Ascending aorta (tissue), 2 donors: ENCODE measurements at places on chromosomes 1 and 21.

DNA sequence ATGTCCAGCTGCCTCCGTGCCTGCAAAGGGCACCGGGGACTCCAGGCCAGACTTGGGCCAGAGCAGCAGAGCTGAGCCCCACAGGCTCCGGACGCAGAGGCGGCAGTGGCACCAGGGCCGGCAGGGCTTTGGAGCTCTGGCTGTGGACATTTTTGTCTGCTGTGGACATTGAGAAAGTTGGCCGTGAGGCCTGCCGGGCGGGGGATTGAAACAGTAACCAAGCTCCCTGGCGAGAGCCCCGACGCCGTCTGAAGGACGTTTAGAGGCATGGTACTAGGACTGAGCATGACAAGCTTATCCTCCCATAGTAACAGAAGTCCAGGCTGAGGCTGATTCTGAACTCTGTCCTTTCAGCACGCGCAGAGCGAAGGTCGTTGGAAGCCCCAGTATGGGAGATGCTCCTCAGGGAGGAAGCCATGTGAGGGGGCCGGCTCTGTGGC lies 323.8 kb downstream of the AMY1C start:
- H3K27ac ChIP-seq, result no peak overlapping the region
- no peaks in the 10 kb centered on the region for H3K4me1 ChIP-seq
- no peaks in the 10 kb centered on the region for H3K36me3 ChIP-seq
- no peak for DNase-seq

- no peaks in the 10 kb centered on the region for H3K27me3 ChIP-seq
- no peak overlapping the region for H3K27ac ChIP-seq
- H3K36me3 ChIP-seq, result no peaks in the 10 kb centered on the region
- peak overlapping the region; percentile 45 for H3K4me3 ChIP-seq
- no peaks in the 10 kb centered on the region for H3K4me1 ChIP-seq
Measured at GRCh38 chr1:204684571-204685235, 835 bp downstream of the LRRN2 start.

- no peaks in the 10 kb centered on the region for H3K27me3 ChIP-seq
- no peak for DNase-seq
- H3K36me3 ChIP-seq, result peaks cover 15% of the 10 kb centered on the region
- H3K4me1 ChIP-seq, result no peaks in the 10 kb centered on the region
- no peak overlapping the region for H3K4me3 ChIP-seq
- no peak overlapping the region for H3K27ac ChIP-seq
Measured at GRCh38 chr1:211959680-211960079, 75.7 kb downstream of the INTS7 start.

GRCh38 chr1:56585985-56586384 lies 6.6 kb upstream of the PLPP3 start:
- no peak for DNase-seq
- H3K36me3 ChIP-seq, result no peaks in the 10 kb centered on the region
- no peak overlapping the region for H3K4me3 ChIP-seq
- H3K27ac ChIP-seq, result no peak overlapping the region

GRCh38 chr1:55612988-55613387 lies 397.8 kb upstream of the USP24 start:
- no peak for DNase-seq
- H3K36me3 ChIP-seq, result no peaks in the 10 kb centered on the region
- H3K4me3 ChIP-seq, result no peak overlapping the region
- H3K27me3 ChIP-seq, result no peaks in the 10 kb centered on the region
- H3K27ac ChIP-seq, result no peak overlapping the region

DNA sequence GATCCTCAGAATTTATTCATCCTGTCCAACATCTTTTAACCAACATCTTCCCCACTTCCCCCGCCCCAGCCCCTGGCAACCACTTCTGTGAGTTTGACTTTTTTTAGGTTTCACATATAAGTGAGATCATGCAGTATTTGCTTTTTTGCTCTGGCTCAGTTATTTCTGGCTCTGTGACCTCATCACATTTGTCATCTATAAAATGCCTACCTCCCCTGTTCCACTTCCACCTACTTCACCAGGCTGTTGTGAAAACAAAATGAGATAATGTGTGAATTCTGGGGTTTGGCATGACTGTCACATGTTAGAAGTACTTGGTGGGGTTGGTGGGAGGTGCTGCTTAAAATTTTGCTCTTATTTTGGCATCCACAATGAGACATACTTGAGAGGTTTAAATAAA lies 18.4 kb downstream of the HHAT start:
- DNase-seq, result peak; percentile 75
- H3K27ac ChIP-seq, result peak overlapping the region; percentile 40
- H3K36me3 ChIP-seq, result no peaks in the 10 kb centered on the region
- no peak overlapping the region for H3K4me3 ChIP-seq
